NCI-H2081 (cell line): ENCODE measurements at places on chromosomes 6 and 20.

DNA sequence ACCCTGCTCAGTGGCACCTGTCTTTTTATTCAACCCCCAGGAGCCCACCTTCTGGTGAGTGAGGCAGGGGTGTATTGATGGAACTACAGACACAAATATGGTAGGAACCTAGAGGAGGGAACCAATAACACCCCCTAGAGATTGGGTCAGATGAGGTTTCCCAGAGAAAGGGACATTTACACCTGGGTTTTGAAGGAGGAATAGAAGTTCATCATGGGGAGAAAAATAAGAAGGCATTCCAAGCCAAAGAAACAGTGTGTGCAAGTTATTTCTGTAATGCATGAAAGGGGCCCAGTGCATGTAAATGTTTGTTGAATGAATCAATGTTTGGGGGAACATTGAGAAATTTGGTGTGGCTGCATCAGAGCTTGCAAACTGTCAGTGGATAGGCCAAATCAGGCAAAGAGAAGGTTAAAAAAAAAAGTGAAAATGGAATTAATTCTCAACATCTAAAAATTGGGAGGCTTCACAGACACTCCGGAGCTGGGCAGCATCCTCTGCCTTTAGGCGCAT is 11.1 kb upstream of the KIAA1755 start:
- DNase-seq, result no peak

GRCh38 chr20:35497320-35497719 is 32.1 kb downstream of the C20orf173 start:
- DNase-seq, result no peak

- DNase-seq, result no peak
These were observed 1003.7 kb downstream of the EPHA7 start for GRCh38 chr6:92415656-92416055.

DNA sequence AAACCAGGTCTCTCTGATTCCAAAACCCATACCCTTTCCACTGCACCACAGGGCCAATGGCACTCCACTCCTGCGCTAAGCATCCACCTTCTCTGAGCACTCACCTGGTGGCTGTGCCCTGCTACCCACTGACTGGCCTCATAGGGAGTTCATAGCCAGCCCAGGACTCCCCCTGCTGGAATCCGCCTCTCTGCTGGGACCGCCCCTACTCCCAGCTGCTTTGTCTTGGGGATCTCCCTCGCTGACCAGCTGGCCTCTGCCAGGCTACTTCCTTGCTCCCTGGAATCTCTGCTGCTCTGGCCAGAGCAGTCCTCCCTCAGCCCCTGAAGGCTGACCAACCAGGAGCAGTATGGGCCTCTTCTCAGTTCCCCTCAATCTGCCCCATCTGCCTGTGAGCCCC is 129.7 kb downstream of the FAXC start:
- DNase-seq, result no peak

GRCh38 chr6:122714059-122714458 is 65.5 kb upstream of the FABP7 start:
- DNase-seq, result no peak

GRCh38 chr6:127520066-127520465 is 931 bp upstream of the MTCL3 start:
- DNase-seq, result no peak

DNA sequence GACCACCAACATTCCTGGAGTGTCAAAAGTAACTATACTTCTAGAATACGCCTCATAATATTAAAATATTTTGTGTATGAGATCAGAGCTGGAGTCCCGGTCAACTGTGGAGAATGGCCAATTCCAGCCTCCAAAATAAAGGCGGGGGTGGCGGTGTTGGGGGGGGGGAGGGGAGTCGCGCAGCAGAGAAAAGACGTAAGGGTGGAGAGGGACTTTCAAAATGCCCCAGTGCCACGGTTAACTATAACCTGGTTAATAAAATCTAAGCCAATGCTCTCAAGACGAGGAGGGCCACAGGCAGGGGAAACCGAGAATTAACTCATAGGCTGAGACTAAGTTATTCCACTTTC is 1.3 kb downstream of the NUP153 start:
- peak; percentile 2 for DNase-seq

DNA sequence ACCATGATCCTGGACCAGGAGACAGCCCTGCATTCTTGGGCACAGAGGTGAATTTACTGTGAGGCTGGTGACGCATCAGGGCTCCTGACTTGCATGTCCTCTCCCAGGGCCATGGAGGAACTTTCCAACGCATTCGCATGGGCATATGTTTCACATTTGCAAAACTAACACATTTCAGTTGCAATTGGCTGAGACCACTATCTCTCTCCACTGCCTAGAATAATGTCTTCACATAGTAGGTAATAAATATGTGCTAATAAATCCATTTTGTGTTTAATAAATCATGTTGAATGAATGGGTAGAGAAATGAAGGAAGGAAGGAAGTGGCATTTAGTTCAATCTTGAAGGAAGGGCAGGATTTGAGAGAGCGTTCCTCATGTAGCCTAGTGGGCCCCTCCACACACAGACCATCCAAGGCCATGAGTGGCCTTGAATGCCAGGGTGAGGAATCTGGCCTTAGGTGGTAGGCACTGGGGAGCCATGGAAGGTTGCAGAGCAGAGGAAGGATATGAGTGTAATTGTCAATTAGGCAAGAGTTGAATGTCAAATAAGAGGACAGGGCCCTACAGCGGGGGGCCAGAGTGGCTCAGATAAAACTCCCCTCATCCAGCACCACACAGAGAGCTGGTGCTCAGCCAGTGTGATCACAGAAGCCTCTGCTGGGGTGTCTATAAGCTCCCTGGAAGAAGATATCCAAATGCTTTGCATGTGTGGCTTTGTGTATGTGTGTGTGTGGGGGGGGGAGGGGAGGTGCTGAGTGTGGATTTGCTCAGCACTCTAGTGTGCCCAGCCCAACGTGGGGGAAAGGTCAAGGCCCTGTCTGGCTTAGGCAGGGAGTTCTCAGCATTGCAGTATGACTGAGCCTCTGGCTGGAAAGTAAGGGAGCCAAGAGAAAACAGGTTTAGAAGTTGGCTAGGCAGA is 30.9 kb upstream of the CCN5 start:
- no peak for DNase-seq

DNA sequence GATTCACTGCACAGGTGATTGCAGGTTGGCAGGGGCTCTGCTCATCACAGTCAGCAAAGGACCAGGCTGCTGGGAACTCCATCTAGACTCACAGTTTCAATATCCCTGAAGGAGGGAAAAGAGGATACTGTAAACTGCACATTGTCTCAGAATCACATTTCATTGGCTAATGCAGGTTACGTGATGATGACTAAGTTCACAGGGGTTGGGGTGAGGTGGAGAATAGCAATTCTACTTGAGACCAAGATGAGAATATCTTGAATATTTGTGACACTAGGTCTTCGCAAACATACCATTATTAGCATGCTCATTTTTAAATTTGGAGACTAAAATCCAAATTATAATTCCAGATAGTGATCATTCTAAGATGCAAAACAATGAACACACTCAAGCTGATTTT is 208.5 kb upstream of the CITED2 start:
- no peak for DNase-seq

GRCh38 chr6:168009331-168009730 is 11.9 kb downstream of the KIF25 start:
- DNase-seq, result no peak

- DNase-seq, result no peak
These were observed 2.0 kb downstream of the GFRA4 start for GRCh38 chr20:3661060-3661813.

DNA sequence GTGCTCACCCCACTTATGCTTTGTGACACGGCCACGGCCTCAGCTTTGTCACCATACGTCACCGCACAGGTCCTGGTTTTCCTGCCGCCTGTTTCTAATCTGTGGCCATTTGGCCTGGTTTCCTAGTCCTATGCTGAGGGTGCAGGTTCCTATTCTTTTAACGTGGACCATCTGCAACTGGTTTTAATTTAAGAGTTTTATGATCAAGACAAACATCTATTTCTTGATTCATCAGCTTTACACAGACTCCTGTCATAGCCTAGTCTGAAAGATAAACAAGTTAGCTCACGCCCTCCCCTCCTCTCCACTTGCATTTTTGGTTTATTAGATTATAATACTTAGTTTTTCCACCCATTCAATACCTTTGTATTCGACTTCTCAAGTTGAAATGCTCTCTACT is 97.5 kb upstream of the RPS6KA2 start:
- DNase-seq, result no peak

DNA sequence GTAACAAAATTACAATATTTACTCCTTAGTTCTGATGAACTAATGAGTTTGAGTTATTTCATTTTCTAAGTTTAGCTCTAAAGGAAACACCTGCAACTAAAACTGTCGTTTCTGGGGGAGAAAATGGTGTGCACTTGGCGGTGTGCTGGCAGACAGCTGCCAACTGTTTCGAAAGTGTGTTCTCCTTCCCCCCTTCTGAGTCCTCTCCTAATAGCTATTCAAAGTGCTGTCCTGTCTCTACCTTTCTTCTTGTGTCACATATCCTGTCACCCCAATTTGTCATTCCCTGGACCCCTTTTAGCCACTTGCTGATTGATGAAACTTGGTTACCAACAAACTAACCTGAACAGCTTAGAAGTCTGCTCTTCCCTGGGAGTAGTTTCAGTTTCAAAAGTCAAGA is 4.9 kb upstream of the UBE2J1 start:
- DNase-seq, result no peak

DNA sequence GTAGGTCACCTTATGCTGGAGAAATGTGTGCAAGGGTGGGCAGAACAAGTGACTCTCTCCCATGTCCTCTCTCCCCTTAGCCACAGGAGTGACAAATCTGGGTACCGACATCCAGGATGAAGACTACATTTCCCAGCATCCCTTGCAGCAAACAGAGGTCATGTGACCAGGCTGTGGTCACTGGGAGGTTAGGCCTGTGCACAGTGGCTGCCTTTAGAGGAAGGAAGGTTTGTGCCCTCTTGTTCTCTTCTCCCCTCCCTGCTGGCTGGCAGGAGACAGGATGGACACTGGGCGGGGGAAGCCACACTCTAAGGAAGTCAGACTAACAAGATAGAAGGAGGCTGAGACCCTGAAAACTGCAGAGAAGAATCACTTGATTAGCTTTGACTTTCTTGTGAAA is 360.2 kb downstream of the PREX1 start:
- no peak for DNase-seq

DNA sequence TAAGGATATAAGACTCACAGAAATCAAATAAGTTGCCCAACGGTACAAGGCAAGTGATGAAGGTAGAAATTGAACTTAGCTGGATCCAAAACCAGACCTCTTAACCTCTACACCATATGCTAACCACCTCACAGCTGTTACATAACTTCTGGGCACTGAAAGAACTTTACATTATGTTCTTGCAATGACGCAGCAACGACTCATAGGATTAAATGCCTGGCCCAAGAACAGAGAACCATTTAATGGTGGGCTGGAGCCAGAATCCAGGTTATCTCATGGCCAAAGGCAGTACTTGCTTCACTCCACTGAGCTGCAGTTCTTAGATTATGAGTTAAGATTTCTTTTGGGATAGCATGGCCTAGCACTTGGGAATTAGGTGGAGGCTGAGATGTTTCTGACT is 4.4 kb downstream of the TRMT6 start:
- DNase-seq, result no peak

GRCh38 chr20:38963745-38964144 is 1.6 kb downstream of the DHX35 start:
- DNase-seq, result no peak

DNA sequence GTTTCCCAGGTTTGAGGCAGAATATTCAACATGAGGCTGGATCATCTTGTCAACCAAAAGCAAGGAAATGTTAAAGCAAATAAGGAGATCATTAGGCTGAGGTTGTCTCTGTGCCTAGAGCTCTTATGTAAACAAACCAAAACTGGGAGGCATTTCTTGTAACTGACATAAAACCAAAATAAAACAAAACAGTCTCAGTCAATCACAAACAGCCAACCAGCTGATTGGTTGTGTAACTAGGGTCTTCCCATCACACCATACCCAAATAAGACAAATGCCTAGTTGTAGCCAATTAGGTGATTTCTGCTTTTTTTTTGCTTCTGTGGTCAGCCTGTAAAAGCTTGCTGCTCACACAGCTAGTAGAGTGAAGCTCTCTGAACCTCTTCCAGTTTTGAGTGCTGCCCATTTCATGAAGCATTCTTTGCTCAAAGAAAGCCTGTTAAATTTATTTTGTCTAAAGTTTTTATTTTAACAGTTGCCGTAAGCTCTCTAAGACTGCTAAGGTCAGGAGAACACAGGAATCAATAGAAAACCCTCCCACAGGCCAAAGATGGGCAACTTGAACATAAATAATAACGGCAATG is 8.9 kb upstream of the FITM2 start:
- no peak for DNase-seq

DNA sequence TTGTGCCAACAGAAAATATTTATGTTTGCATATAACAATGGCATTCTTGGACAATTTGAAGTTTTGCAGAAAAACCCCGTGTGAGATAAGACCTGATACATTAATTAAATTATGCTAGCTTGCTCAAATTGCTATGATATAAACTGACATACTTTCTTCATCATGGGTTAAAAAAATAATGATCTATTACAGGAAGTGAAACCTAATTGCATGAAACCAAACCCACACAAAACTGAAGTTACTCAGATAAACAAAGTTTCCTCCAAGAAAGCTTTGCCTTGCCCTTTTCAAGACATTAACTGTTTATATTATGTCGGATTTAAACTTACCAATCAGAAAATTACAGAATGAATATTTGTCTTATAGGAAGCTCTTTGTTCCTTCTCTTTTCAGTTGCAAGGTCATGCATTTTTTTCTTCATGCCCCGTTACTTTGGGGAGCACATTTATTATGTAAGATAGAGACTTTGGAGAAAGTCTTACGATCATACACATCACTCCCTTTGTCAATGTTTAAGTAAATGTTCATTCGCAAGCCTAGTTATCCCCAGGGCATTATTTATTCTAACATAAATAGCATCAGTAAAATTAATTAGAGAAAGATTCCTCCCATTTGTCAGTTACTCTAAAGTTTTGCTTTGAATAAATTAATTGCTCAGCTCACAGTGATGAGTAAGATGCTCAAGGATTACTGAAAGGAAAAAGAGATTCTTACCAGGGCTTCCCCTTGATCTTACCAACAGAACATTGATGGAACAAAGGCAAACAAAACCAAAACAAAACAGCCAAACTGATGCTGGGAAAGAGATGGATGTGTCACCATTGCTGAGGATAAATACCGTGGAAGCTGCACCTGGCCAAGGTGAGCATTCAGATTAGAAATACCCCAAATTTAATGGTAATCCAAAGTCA is 14.8 kb upstream of the TMEM244 start:
- DNase-seq, result no peak

GRCh38 chr6:129860908-129861665 is at the start of gene TMEM244:
Gene TMEM244, minus strand, starts transcription at chr6:129861315. Its CDS starts 127 bp downstream, at chr6:129861188.
- no peak for DNase-seq

- DNase-seq, result no peak
These were observed 80.8 kb upstream of the BEND3 start for GRCh38 chr6:107196152-107196551.

- DNase-seq, result no peak
These were observed 81.6 kb downstream of the PXDC1 start for GRCh38 chr6:3669916-3670315.
